ENCODE measurements at places on chromosomes 3 and 15. TPM values are rescaled to one million over a fixed set of nuclear protein-coding genes. Genes with fewer than 3 reads are reported as not detected.

DNA sequence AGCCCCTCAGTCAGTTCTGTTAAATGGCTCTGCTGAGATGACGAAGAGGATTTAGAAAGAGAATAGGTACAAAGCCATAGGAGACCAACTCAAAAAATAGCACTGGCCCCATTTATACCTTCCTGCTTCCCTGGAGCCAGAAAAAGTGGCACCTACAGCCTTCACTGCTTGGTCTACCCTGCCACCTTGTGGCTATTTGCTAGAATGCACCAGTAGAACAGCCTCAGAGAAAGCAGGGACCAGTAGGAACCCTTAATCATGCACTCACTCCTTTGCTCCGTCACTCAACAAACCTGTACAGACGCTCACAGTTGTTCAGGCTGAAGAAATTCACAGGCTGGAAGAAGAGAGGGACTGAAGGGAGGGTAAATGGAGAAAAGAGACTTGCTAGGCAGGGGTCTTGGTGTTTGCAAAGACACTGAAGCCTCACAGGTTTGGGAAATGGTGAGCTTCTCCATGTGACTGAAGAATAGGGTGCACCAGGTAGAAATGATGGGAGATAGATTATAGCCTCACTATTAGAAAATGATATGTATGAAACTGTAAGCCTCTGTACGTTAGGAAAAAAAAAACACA, 12.1 kb upstream of the RTP2 start:
- H3K4me3 ChIP-seq, result no peak overlapping the region
- peaks cover 6% of the 10 kb centered on the region for H3K4me1 ChIP-seq
- H3K27me3 ChIP-seq, result no peaks in the 10 kb centered on the region
- peaks cover 6% of the 10 kb centered on the region for H3K36me3 ChIP-seq
- peak; percentile 84 for DNase-seq
- H3K27ac ChIP-seq, result no peak overlapping the region

DNA sequence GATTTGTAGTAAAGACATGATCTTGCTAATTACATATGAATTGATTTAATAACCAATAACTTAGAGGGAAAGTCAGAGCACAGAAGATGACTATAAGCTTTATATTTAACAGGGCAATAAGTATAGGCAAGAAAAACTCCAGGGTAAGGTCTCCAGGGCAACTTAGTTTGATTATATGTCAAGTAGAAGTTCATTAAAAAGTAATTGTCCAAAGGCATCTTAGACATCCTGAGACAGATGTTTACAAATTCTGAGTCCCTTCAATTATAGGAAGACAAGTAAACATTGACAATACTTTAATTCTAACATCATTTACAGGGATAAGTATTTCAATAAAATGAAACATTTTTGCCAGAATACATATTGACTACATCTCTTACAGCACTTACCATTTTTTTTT, 416.0 kb downstream of the RAP2B start:
- H3K4me3 ChIP-seq, result no peak overlapping the region
- no peak overlapping the region for H3K27ac ChIP-seq
- no peaks in the 10 kb centered on the region for H3K27me3 ChIP-seq
- peaks cover 8% of the 10 kb centered on the region for H3K4me1 ChIP-seq

- DNase-seq, result no peak
- H3K36me3 ChIP-seq, result peaks cover 14% of the 10 kb centered on the region
- H3K27me3 ChIP-seq, result no peaks in the 10 kb centered on the region
- H3K4me1 ChIP-seq, result peaks cover 6% of the 10 kb centered on the region
- no peak overlapping the region for H3K27ac ChIP-seq
Observed at GRCh38 chr15:58788056-58788710, 17.1 kb downstream of the MINDY2 start.

Gene CLDN11
- total RNA-seq, result not detected

Gene ST3GAL6
- 1.5 TPM for total RNA-seq

Gene DHX30
- total RNA-seq, result 80.5 TPM

Measured in MCF 10A (cell line).